ENCODE measurements at places on chromosomes 16 and 17.

- no peak for DNase-seq
Measured at GRCh38 chr17:49646391-49647255, 31.3 kb downstream of the SPOP start.

DNA sequence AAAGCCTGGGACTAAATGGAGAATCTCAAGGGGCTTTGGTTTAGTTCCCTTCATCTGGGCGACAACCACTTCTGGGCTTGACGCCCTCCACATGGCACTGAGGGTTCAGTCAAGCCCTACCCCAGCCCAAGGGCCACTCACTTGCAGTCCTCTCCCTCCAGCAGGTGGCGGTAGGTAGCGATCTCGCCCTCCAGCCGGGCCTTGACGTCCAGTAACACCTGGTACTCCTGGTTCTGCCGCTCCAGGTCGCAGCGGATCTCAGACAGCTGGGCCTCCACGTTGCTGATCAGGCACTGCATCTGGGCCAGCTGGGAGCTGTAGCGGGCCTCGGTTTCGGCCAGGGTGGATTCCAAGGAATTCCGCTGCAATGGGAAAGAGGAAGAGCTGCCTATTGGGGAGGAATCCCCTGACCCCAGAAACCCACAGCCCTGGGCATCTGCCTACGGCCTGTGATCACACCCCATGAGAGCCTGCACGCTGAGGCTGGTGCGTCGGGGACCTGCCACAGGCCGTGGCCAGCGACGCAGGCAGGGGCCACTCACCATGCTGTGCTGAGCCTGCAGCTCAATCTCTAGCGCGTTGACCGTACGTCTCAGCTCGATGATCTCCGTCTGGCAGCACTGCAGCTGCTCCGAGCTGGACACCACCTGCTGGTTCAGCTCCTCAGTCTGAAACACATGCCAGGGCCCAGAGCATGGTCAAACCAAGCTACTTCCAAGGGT, 2.7 kb downstream of the KRT36 start:
- peak; percentile 36 for DNase-seq

GRCh38 chr16:14105760-14106375, 34.7 kb downstream of the MRTFB start:
- DNase-seq = no peak

DNA sequence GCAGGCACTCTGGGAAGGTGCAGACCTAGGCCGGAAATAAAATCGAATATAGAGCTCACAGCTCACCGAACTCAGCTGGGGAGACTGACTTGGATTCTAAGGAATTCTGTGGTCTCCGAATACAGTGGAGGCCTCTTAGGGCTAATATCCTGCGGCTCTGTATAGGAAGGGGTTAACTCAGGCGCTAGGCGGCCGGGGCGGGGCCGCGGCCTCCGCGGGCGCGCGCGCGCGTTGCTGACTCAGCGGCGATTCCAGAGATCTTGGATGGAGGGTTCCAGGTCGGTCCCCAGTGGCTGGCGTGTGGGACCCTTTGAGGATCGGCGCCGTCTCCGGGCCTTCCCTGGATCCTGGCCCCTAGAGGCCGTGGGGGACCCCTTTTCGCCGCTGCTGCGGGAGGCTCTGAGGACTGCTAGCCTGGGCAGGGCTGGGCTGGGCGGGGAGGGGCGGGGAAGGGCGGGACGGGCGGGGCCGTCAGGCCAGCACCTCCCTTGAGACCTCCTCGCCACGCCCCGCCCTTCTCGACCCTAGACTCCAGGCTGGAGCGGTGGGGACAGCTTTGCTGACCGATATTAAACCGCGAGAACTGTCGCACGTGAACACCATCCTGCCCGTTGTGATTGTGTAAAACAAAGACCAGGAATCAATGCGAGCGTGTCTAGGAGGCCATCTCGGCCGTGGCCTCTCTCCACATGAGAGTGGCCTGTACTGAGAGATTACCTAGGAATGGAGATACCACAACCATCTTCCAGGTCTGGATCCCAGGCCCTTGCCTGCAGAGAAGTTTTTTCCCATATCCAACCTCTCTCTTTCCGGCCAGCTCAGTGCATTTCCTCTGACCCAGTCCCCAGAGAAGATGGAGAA, 1.4 kb upstream of the PLEKHH3 start:
- DNase-seq = peak; percentile 79

GRCh38 chr17:30576326-30576861, 99.2 kb downstream of the GOSR1 start:
- DNase-seq = no peak

GRCh38 chr17:4381690-4382671, 15.5 kb upstream of the UBE2G1 start:
- DNase-seq = no peak

- DNase-seq = no peak
Measured at GRCh38 chr17:47847341-47848197, 3.4 kb downstream of the SP6 start.

Measured in CD14-positive monocyte (primary cell).